Transverse colon (tissue), 4 donors: ENCODE measurements at places on chromosomes 12 and 14.
A peak's percentile ranks its signal among the peaks of the same experiment; 100 is the strongest.

GRCh38 chr14:68521557-68521901 lies 271.3 kb downstream of the ZFP36L1 start:
- DNase-seq, result no peak

GRCh38 chr12:122869207-122869973 lies 26.5 kb downstream of the VPS37B start:
- DNase-seq, result no peak

- DNase-seq, result no peak
Measured at GRCh38 chr12:112184056-112184887, 58.9 kb downstream of the TRAFD1 start.

DNA sequence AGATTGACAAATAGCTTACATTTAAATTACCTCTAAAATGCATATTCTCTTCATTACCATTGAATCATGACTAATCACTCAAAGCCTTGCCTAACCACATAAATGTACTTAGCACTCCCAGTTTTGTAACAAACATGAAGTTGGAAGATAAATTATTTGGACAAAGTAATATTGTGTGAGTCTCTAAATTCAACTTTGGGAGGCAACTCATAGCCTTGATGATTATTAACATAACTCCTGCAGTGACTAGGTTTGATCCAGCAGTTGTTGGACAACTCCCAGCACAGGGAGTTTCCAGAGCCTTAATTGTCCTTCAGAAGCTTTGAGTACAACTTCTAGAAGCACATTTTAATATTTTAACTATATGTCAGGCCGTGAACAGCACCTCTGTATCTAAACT lies 153.4 kb upstream of the PDZRN4 start:
- no peak for DNase-seq

- no peak for DNase-seq
Measured at GRCh38 chr12:24012528-24012927, 63.1 kb upstream of the SOX5 start.

DNA sequence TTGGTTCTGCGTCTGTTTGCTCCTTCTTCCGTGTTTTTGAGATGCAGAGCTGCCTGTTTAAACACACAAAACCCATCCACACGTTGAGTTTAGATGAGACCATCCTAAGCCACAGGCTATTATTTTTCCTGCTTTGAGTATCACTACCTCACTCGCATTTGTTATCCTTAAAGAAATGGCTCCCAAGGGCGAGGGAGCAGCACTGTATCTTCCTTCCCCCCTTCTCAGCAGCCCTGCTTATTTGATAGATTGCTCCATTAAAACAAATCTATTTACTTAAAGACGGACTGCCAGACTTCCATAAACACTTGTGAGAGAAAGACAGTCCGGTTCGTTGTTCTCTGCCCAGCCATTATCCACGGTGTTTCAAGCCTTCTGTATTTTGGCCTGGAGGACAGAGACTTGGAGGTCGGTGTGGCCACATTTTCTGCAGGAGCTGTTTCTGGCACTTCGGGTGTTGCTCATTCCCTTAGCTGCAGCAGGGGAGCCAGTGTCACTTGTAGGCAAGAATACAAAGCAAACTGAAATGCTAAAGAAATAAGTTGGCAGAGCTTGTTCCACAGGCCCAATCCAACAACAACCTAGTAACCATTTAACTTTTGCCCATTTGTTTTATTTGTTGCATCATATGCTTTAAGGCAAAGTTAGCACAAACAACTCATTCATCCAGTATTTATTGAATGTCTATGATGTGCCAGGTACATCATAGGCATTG lies 275.4 kb downstream of the TTC6 start:
- DNase-seq, result no peak

DNA sequence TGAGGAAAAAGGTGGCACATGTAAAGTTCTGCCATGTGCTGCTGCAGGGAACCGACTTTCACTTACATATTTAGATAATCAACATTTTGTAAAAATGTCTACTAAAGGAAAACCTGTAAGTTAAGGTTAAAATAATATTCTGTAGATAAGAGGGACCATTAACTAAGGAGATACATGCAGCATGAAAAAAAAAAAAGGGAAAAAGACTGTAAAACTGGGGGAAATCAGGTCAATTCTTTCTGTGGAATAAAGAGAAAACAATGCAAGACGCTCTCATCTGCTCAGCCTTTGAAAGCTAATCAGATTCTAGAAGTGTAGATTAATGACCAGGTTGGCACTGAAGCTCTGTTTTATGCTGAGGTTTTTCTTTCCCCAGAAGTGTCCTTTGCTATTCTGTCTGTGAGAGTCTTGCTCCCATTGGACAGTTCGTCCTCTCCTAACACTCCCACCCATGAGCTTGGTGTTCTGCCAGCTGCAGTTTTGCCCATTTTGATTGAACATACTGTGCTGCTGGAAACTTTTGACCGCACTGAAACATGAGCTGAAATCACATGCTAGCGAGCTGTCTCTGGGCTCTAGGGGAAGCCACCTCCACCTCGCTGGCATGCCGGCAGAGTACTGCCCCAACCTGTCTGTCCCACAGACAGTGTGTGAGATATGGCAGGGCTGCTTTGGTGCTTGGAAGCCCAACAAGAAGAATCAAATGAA lies 39.7 kb downstream of the PPTC7 start:
- DNase-seq, result peak; percentile 90

GRCh38 chr12:78028426-78028825 lies 197.7 kb downstream of the NAV3 start:
- no peak for DNase-seq

GRCh38 chr14:28671425-28671824 lies 95.2 kb upstream of the FOXG1 start:
- no peak for DNase-seq

- no peak for DNase-seq
Measured at GRCh38 chr14:103434868-103435442, 49.7 kb downstream of the MARK3 start.

DNA sequence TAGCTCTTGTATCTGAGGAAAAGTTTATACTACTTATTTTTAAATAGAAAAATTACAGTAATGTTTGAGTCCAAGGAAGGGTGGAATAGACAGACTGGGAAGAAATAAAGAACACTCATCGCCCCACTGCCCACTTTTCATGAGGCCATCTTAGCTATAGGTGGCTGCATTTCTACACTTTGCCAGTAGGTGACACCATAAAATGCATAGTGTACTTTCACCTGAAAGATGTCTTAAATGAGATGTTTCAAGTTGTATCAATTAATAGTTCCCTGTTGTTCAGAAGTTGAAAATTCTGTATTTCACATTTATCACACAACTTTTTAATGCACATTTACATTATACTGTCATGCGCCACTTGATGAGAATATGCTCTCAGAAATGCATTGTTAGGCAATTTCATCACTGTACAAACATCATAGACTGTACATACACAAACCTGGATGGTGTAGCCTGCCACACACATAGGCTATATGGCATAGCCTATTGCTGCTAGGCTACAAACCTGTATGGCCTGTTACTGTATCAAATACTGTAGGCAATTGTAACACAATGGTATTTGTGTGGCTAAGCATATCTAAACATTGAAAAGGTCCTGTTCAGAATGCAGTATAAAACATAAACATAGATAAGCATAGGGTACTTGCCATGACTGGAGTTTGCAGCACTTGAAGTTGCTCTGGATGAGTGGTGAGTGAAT lies 27.6 kb downstream of the PMCH start:
- DNase-seq, result no peak

DNA sequence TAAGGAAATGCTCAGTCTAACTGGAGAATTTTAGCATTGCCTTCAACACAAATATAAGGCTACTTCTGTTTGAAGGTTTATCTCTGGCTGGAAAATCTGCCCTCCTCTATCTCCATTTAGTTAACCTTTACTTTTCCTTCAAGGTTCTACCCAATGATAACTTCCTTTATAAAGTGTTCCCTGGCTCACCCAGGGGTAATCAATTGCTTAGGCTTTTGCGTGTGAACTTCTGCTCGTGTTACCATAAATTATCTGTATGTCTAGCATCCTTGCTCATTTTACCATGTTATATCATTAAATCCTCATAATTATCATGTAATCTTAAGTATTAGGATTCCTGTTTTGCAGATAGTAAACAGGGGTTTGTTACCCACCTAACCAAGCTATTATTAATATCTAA lies 114.3 kb upstream of the FGD4 start:
- DNase-seq, result no peak

GRCh38 chr14:91012045-91012444 lies 48.4 kb downstream of the RPS6KA5 start:
- DNase-seq, result no peak

DNA sequence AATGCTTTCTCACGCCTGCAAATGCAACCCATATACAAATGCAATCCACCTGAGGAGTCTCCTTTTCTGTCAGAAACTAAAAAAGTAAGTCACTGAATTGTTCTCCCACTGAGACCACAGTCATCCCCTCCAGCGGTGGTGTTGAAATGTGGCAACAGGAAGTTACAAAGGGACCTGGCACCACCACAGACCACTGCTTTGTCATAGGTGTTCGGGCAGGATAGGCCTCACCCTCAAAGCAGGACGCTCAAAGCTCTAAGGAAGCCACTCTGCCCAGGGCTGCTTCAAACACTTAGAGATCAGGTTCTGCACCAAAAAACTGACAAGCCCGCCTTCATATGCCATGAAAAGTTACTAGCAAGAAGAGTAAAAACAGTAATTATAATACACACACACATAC lies 11.3 kb downstream of the PHLDA1 start:
- DNase-seq, result peak; percentile 49

DNA sequence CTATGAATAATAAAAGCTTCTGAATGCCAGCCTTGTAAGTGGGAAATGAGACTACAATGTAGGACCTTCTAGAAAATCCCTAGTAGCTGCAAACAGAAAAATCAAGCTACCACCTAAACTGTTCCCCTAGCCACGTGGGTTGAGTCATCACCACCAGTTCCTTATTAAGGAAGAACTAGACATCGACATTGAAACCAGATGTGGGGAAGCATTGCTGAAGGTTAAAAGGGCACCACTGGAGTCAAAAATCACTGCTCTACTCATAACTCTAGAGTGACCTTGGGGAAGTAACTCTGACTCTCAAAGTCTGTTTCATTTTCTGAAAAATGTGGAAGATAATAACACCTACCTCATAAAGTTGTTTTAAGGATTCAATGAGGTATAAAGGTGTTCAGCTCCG lies 9.4 kb upstream of the CNIH1 start:
- DNase-seq, result no peak

GRCh38 chr14:35959835-35960234 lies 133.7 kb downstream of the BRMS1L start:
- no peak for DNase-seq

DNA sequence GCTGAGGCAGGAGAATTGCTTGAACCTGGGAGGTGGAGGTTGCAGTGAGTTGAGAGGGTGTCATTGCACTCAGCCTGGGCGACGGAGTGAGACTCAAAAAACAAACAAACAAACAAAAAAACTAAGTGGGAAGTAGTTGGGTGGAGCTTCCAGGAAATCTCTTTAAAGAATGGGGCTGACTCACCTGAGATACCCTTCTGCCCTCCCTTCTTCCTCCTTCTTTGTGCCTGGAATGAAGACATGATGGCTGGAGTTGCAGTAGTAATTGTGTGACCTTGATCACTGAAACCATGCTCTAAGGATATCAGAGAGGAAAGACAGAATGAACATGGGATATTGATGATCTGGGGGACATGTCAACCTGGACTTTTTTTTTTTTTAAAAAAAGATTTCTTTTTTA lies 87.6 kb upstream of the MED13L start:
- no peak for DNase-seq

GRCh38 chr12:117441751-117442150 lies 80.3 kb upstream of the NOS1 start:
- no peak for DNase-seq

GRCh38 chr14:104315169-104315568 lies 176.8 kb downstream of the KIF26A start:
- no peak for DNase-seq

DNA sequence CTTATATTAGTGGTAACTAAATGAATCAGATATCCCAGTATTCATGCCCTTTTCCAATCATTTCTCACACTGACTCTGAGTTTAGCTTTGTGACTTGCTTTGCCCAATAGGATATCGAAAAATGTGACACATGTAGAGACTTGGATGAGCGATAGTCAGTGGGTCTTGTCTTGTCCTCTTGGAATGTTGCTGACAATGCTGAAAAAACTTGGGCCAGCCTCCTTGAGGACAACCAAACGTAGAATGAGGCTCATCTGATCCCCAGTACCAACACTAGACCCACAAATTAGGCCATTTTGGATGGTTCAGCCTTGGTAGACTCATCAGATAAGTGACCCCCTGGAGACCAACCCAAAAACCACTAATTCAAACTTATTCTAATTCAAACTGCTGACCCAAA lies 351.0 kb downstream of the GRIN2B start:
- DNase-seq, result no peak

DNA sequence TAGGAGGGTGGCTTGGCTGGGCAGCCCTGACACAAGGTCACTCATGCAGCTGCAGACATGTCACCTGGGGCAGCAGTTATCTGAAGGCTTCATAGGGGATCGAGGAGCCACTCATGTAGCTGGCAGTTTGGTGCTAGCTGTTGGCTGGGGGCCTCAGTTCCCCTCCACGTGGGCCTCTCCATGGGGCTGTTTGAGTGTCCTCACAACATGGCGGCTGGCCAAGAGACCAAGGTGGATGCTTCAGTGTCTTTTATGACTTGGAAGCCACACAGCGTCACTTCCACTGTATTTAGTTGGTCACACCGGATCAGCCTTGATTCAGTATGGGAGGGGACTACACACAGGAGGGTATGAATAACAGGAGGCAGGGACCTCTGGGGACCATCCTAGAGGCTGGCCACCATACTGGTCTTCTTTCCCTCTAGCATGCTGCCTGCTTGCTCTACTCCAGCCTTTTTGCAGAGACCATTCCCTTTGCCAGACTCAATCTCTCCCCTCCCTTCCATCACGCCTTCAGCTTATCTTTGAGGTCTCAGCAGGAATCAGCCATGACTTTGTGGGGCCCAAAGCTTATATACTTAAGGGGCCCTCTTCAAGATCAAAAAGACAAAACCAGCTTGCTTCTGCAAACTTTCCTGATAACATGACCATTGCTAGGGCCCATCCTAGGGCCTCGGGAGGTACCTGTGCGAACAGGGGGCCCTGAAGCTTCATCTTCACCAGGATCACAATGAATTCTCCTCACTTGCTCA lies 53.4 kb downstream of the RPH3A start:
- DNase-seq, result no peak

- no peak for DNase-seq
Measured at GRCh38 chr12:129675947-129676346, 227.9 kb downstream of the TMEM132D start.
